NCI-H1930 (cell line): ENCODE measurements at places on chromosomes 7 and 10.

DNA sequence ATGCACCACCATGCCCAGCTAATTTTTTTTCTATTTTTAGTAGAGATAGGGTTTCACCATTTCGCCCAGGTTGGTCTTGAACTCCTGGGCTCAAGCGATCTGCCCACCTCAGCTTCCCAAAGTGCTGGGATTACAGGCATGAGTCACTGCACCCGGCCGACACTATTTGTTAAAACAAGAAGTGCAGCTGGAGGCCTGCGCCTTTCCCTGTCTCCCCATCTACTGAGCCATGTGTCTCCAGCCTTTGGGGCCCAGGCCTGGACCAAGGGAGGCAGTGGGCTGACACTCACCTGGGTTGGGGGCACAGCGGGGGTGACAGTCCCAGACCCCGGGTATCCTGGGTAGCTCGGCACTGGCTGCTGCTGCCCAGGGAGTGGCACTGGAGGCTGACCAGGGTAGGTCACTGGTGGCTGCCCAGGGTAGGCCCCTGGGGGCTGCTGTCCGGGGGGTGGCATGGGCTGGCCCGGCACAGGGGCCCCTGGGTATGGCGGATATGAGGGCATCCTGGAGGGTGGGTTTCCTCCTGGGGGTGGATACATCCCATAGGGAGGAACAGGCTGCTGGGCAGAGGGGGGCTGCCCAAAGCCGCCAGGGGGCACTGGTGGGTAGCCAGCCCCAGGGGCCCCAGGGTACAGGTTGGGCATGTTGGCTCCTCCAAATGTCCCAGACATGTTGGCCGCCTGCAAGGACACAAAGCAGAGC, 36.3 kb downstream of the PLAC9 start:
- DNase-seq: no peak

- no peak for DNase-seq
These were observed 51.0 kb downstream of the TCF7L2 start for GRCh38 chr10:113000876-113001598.

GRCh38 chr7:125136341-125136740, 206.7 kb upstream of the POT1 start:
- no peak for DNase-seq

- DNase-seq: no peak
These were observed 22.2 kb downstream of the ARHGAP21 start for GRCh38 chr10:24701447-24701846.

DNA sequence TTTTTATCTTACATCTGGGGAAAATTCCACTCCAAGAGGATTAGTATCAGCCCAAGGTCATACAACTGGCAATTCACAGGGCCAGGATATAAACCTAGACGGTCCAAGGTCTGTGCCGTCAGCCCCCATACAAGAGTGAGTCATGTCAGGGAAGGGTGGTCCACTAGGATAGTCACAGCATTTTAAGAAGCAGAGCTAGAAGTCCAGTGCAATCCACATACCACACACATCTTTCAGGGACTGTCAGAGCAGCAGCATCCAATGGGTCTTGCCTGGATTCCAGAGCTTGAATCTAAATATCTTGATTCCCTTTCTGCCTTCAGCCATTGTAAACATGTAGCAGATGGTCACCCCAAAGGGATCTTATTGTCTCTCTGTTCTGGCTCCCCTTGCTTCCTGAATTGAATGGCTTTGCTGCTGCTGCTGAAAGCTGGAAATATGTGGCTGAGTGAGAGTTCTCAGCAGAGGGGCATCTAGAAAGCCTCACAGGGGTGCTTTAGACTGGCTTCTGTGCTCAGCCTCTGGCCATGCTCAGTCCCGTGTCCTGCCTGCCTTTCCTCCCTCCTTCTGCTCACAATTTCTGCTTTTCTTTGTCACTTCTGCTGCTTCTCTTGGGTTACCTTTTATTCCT, 9.9 kb upstream of the OR6V1 start:
- DNase-seq: no peak

- DNase-seq: no peak
These were observed 31.1 kb upstream of the LRRN3 start for GRCh38 chr7:111059833-111060232.

GRCh38 chr7:118060692-118061091, 123.3 kb upstream of the LSM8 start:
- DNase-seq: no peak

DNA sequence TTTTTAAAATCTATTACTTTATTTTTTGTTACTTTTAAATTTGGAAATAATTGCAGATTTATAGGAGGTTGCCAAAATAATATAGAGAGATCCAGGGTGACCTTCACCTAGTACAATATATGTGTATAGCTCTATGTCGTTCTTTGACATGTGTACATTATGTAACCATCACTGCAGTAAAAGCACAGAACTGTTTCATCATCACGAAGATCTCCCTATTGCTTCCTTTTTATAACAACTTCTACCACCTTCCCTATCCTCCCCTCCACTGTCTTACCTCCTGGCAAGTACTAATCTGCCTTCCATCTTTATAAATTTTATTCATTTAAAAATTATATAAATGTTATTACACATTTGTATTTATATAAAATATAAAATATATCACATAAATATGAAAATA, 251.0 kb downstream of the AUTS2 start:
- DNase-seq: no peak

DNA sequence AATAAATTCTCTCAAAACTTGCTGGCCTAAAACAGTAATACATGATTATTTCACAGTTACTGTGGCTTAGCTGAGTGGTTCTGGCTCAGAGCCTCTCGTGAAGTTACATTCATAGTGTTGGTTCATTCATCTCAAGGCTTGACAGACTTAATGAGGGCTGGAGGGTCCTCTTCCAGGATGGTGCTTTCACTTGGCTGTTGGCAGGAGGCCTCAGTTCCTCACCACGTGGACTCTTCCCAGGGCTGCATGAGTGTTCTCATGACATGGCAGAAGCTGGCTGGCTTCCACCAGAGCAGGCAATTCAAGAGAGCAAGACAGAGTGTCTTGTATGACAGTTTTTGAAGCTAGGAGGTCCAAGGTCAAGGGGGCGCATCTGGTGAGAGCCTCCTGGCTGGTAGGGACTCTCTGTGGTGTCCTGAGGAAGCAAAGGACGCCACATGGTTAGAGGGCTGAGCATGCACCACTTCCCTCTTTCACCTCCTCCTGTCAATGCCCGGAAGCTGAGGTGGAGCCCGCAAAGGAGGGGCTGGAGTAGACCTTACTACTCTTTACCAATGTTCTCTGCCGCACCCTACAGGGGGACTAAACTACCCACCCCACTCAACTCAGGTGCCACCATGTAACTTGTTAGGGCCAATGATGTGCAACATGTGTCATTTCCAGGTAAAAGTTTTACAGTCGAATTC, 58.2 kb upstream of the YAE1 start:
- DNase-seq: no peak

DNA sequence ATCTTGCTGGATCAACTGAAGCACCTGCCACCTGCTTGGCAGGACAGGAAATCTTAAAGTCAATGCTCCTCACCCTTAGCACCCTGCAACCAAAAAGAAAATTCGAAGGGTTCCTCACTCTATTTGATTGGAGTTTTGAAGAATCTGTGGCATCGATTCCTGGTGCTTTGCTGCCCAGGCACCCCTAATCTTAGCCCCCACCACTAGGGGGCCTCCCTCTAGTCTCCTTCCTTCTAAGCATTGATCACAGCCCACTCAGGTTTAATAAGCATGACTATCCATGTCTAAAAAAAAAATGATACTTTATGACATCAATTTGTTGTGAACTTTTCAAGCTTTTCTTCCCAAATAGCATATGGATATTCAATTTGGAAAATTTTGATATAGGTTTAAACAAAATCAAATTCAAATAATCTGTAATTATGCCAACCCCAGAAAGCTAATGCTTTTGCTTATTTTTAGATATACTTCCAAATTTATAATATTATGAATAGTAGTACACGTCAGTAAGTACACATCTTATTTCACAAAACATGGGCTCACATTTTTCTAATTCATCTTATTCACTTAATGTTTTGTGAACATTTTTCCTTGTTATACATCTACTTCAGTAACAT, 45.3 kb downstream of the NRG3 start:
- DNase-seq: no peak

DNA sequence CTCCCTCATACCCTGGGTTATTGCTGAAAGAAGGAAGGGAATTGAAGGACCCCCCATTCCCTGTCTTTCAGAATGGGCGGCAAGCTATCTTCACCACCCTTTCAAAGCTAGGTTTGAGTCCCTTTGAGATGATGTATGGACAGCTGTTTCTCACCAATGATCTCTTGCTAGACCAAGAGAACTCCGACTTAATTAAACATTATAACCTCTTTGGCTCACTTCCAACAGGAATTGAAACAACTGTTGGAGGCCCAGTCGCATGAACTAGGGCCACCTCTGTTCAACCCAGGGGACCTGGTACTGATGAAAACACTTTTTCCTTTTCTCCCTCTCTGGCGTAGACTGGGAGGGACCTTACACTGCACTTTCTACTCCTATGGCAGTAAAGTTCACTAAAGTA, 110.6 kb downstream of the ITGB8 start:
- no peak for DNase-seq

- DNase-seq: no peak
These were observed 458.1 kb upstream of the MBL2 start for GRCh38 chr10:53230651-53231050.

- no peak for DNase-seq
These were observed 167.8 kb downstream of the CCDC71L start for GRCh38 chr7:106493041-106493731.

- DNase-seq: no peak
These were observed 20.6 kb upstream of the FKBP9 start for GRCh38 chr7:32936689-32937088.

DNA sequence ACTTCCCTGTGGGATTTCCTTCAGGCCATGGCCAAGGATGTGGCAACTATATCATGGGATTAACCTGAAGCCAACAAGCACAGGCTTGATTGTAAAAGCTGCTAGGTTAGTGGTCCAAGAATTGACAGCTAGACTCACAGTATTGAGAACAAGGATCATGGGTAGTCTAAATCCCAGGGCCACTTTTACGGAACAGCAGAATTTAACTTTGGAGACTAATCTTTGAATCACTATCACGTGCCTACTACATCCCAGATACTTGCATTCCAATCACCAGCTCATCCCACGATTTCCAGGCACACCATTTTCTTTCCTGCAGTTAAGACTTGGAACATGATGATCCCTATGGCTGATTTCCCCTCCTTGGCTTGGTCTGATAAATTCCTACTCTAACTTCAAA, 65.6 kb upstream of the ADO start:
- no peak for DNase-seq

GRCh38 chr10:91976317-91977051, 52.9 kb downstream of the BTAF1 start:
- no peak for DNase-seq

DNA sequence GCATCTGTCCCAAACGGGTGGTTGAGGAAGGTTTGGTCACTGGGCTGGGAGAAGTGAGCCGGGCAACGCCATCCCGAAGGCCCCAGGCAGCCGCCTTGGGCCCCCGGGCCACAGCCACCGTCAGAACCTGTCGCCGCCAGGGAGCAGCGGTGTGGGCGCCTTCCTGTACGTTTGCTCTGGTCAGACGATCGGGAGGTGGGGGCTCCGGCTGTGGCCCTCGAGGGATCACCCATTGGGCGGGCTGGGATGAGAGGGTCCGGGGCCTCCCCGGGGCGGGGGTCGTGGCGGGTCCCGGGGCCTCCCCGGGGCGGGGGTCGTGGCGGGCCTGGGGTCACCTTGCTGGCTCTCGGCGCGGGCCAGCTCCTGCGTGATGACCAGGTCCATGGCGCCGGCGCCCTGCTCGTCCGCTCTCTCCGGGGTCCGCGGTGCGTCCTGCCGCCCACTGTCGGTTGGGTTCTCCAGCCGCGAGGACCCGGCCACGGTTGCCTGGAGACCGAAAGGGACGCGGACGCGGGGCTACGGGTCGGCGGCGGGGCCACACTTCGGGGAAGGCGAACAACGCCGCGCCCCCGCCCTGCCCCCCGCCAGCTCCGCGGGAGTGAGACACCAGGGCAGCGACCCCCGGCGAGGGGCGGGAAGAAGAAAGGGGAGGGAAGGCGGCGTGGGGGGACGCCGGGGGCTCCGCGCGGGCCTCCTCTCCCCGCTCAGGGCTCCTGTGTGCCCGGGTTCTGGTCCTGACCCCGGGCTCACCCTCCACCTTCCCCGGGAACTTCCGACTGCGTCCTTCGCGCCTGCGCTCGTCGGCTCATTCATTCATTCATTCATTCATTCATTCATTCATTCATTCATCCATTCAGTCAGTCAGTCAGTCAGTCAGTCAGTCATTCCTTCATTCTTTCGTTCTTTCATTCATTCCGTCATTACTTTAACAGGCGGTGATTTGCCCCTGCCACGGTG, at the start of gene CFAP46:
Gene CFAP46 (minus strand): TSS at position 470 of the 957 bp plus-strand sequence. CDS start 86 bp downstream, at position 384.
- DNase-seq: peak; percentile 62
